ENCODE measurements at places on chromosomes 3 and 15.

- DNase-seq = no peak
Measured at GRCh38 chr3:167012691-167013090, 367.4 kb downstream of the ZBBX start.

GRCh38 chr3:45443459-45443858, 55.1 kb downstream of the LARS2 start:
- no peak for DNase-seq

GRCh38 chr15:37581866-37582532, 352.4 kb upstream of the TMCO5A start:
- no peak for DNase-seq

- DNase-seq = no peak
Measured at GRCh38 chr3:50269460-50269859, 513 bp downstream of the SEMA3B start.

DNA sequence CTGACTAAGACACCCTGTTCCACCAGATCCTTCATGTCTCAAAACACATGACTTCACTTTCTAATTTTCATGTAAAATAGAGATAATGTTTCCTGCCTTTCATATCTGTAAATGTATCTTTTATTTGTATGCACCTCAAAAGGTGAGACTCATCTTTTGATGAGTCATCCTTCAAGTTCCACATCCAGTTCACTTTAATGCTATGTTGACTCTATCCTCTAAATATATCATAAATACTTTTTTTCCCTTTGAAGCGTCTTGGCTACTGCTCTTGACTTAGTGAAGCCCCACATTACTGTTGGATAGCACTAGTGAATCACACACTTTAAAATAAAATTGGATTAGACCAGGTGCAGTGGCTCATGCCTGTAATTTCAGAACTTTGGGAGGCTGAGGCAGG, 741.1 kb downstream of the VGLL3 start:
- no peak for DNase-seq

- no peak for DNase-seq
Measured at GRCh38 chr15:60795471-60795870, 316.5 kb upstream of the ICE2 start.

- DNase-seq = no peak
Measured at GRCh38 chr3:143956838-143957237, 14.8 kb upstream of the DIPK2A start.

DNA sequence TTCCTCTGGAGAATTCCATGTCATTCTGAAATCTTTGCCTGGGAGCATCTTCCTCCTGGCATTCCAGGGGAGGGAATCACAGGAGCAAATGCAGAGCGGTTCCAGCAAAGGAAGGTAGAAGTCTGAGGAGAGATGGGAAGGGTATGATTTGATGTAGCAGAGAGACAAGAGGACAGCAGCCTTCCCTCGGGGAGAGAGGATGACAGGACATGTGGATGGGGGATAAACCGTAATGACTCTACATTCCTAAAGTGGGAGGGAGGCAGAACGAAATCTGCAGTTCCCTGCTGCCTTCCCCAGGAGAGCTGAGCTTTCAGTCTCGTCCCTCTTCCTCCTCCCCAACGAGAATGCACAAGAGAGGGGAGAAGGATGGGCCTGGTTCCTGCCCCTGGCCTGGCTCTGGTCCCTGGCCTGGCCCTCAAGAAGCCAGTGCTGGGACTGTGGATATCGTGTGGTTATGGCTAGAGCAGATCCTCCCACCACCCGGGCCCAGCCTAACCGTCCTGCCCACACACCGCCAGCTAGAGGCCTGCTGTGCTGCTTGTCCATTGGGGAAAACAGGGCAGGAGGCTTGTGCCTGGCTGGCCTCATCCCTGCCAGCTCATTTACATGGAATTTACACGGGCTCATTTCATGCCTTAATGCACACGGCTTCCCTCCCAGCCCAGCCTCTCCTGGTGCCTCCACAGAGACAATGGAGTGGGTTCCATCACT, 26.6 kb downstream of the SEMA7A start:
- DNase-seq = peak; percentile 97

DNA sequence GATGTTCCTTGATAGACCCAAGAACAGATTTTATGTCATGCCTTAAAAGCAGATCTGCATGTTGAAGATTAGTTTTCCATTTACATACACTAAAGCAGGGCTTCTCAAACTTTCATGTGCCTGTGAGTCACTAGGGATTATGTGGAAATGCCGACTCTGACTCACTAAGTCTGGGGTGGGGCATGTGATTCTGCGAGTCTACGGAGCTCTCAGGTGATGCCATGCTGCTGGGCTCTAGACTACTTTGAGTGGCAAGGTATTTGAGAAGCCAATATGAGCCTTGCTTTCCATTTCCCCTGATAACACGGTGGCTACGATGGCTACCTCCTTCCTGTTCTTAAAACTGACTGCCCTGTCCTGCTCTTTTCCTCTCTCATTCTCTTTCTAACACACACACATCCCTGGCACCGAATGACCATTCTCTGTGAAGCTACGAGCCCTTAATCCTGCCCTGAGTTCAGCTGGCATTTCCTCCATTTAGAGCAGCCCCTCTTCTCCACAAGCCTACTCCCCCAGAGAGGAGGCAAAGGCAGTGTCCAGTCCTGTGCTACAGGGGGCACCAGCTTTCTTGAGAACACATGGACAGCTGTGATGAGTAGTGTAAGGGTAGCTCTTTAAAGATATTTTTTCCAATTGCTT, 39.7 kb upstream of the PYGO1 start:
- peak; percentile 83 for DNase-seq
